ENCODE measurements at places on chromosomes 1 and 21.

- DNase-seq, result no peak
These were observed 193.1 kb upstream of the UBE2U start for GRCh38 chr1:64010316-64010715.

GRCh38 chr1:62208970-62209369 is 14.3 kb downstream of the L1TD1 start:
- no peak for DNase-seq

DNA sequence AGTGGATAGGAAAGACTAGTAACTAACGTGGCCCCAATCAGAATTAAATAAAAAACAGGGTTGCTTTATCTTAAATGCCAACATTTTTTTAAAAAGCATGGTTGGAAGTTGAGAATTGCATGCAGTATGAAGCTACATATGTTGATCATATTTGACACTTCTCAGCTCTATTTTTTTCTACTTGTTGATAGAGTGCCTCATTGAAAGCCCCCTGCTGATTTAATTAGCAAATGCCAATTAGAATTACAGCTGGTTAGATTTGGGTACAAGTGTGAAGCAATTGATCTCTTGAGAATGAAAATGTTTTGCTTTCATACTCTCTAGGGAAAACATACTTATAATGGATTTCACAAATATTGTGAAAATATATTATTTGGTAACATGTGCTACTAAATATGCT is 40.5 kb downstream of the CHD1L start:
- no peak for DNase-seq

DNA sequence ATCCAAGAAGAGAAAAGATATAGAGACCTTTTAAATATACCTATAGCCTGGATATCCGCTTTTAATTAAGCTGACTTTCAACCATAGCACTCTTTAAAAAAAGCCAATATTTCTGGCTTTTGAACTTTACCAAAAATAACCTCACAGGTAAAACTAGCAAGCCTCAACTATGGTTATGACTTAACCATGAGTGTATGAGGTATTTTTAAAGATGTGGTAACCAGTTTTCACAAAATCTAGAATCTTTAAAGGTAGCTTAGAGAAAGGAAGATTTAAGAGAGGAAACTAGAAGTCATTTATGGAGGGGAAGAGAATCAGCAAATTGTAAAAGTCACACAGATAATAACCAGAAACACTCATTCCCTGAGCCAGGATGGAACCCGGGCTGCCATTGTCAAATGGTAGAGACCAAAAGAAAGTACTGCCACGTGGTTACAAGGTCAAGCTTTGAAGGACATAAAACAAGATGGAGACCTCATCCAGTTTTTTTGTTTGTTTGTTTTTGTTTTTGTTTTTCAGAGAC is 288.4 kb upstream of the RGS18 start:
- no peak for DNase-seq

- DNase-seq, result no peak
These were observed 144.0 kb upstream of the ADGRL4 start for GRCh38 chr1:79150576-79150975.

DNA sequence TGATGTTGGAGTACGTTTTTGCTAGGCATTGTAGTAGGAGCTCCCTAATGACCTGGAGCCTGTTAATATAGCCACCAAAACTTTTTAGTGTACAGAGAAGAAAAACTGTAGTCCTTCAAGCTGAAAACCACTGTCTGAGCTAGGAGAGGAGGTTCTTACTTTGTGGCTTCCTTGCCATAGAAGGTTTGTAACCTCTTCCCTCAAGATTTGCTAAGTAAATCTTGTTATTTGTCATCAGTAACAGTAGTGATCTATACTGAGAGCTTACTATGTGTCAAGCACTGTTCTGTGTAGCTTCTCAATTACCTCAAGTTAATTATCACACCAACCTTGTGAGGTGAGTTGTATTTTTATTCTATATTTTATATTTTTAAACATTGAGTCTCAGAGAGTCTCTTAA is 21.2 kb upstream of the LRRC8C start:
- DNase-seq, result peak; percentile 72

DNA sequence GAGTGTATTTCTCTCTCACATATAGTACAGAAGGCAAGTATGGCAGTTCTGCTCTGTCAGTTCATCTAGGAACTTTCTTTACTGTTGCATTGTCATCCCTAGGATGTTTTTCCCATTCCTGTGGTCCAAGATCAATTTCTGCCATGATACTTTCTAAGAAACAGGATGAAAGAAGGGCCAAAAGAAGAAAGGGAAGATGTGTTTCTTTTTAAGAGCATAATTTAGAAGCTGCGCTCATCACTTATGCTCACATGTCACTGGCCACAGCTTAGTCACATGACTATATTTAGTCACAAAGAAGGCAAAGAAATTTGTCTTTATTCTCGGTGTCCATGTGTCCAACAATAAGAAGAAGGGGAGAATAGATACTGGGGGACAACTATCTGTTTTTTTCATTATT is 7.0 kb upstream of the MAST2 start:
- DNase-seq, result no peak

DNA sequence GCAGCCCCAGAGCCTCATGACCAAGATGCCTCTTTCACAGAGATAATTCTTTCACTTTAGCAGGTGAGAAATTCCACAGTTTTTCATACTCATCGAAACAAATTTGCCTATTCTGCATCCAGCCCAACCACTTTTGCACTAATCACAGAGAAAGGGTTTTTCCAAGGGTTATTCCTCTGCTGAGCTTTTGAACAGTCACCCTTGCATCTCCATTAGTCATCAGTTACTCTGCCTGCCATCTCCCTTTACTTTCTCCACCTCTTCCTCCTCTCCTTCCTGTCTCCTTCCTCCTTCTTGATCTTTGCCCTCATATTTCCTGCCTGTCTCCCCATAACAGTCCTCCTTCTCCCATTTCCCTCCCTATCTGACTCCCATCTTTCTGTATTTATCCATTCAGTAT is 43.9 kb downstream of the FH start:
- no peak for DNase-seq

- no peak for DNase-seq
These were observed 29.6 kb upstream of the DIPK1A start for GRCh38 chr1:92990828-92991227.

GRCh38 chr1:235077163-235077540 is 51.5 kb downstream of the TOMM20 start:
- no peak for DNase-seq

DNA sequence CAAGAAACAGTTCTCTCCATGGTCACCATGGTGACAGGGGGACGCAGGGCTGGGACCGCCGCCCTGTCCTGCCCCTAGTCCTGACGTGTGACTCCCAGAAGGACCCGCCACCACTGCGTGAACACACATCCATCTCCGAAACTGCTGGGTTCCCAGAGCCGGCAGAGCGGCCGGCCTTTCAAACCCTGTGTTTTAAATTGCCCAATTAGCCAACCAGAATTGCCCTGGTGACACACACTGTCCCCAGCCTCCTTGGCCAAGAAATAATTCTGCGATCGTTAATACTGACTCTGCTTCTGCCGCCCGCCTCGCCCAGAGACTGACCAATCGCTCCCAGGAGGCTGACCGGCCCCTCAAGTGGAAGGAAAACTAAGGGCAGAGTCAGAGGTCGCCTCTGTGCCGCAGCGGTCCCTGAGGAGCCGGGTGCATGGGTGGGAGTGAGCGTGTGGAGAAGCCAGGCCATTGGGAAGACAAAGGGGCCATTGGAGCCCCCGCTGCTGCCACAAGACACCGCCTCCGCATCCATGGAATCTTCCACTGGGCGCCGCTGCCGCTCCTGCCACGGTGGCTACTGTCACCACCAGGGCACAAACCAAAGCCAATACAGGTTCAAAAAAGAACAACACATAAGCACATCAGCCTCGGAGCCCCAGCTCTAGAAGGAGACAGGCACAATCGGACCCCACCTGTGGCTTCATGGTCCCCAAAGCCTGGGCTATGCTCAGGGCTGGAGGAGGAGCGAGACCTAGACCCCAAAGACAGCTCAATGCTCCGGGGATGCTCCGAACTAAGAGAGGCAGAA is 273.2 kb downstream of the NPHP4 start:
- no peak for DNase-seq

- DNase-seq, result no peak
These were observed 118.5 kb upstream of the VAMP3 start for GRCh38 chr1:7652515-7653098.

GRCh38 chr1:179824265-179824664 is 53.3 kb downstream of the TOR1AIP2 start:
- no peak for DNase-seq

DNA sequence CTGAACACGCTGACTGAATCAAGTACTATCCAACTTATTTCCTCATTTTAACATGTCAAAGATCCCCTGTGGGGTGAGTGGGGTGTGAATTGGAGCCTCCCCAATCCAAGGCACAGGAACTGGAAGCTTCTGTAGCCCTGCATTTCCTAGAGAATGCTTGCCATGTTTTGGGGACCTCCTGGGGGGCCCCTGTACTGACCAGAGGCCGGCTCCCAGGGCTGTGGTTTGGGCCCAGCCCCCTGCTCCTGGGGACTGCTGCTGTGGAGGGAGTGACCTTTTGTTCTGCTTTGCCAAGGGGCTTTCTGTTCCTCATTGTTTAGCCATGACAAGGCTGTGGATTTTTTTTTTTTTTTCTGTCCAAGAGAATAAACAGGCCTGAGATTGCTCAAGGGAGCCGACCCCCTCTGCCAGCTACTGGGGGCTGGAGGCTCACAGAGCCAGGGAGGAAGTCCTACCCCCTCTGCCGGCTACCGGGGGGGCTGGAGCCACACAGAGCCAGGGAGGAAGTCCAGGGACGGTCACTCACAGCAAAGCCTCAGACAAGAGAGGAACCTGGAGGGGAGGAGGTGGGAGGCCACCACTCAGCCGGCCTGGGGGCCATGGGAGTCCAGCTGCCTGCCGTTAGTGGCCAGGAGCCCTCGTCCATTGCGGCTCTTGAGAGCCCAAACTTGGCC is 17.4 kb downstream of the TNFRSF1B start:
- DNase-seq, result peak; percentile 50

- no peak for DNase-seq
These were observed 6.7 kb downstream of the CAP1 start for GRCh38 chr1:40047276-40047675.

- DNase-seq, result peak; percentile 36
These were observed 109.8 kb downstream of the PATJ start for GRCh38 chr1:61851849-61852669.

GRCh38 chr1:212457740-212458338 is 25.1 kb downstream of the NENF start:
- peak; percentile 60 for DNase-seq

DNA sequence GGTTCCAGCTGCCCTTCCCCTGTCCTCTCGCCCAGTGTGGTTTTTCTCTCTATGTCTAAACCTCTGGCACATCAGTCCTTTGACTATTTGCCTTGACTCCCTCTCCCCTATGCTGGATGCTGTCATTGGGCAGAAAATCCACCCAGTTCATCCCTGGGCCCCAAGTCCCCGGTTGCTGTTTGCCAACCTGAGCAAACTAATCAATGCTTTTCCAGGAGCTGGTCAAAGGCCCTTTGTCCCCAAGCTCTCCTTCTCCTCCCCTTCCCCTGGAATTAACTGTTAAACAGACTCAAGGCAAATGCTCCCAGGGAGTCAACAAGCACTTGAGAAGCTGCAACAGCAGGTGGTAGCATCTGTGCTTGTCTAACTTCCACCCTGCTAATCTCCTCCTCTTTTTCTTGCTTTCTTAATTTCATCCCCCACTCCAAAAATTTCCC is 102.7 kb downstream of the LMX1A start:
- no peak for DNase-seq

DNA sequence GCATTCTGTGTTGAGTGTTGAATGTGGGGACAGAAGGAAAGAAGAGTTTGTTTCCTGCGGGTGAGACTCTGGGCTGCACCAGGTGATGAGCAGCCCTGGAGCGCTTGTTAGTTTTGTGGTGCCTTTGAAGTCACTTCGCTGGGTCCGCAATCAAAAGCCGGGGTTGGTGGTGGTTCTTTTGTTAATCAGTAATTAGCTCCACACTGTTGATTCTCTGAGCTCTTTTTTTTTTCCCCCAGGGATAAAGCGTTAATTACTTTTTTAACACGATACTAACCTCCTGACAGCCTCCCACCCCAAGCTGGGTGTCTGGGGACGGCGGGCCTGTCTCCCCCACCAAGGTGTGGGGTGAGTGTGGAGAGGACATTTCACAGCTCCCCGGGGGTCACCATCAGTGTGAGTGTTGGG is 56.6 kb downstream of the AGPAT3 start:
- peak; percentile 50 for DNase-seq

- no peak for DNase-seq
These were observed 611.1 kb downstream of the AJAP1 start for GRCh38 chr1:5265438-5266075.

GRCh38 chr1:90728502-90729287 is 11.6 kb upstream of the BARHL2 start:
- DNase-seq, result no peak

DNA sequence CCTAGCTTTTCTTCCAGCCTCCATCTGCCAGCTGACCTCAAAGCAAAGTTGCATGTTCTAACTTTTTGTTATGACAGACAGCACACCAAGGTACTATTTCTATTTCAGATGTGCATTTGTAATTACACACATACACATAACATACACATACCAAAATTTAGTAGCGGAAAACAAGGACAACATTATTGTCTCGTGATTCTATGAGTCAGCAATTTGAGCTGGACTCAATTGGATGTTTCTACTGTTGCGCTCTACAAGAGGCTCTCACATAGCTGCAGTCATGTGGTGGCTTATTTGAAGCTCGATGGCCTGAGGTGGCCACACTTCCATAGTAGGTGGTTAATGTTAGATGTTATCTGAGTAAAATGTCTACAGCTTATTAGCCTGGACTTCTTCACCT is 1010.1 kb upstream of the B3GALT2 start:
- DNase-seq, result no peak

DNA sequence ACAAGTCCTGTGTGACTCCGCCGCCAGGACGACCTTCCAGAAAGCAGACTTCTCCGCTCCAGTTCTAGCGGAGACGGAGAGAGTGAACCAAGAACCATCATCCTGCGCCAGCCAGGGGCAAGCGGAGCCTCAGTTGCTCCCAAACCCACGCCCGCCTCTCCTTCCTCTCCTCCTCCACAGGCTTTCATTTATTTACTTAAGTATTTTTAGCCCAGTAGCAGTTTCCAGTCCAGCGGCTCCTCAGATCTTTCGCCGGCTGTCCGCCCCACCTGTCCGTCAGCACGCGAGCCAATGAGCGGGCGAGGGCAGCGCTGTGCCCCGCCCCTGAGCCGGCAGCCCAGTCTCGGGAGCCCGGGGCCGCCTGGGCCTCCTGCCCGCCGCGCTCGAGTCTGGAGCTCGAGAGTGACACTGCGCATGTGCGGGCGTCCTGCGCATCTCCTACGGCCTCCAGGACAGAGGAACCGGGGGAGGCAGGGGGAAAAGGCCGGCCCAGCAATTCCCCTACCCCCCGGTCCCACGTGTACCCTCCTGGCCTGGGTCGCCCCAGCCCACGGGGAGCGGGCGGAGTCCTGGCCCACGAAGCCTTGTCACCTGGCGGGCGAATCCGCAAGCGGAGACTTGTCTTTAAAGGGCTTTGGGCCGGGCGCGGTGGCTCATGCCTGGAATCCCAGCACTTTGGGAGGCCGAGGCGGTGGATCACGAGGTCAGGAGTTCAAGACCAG is at the start of gene FALEC:
TSS of gene FALEC (plus strand) at position 425 of the 722 bp plus-strand sequence.
- DNase-seq, result peak; percentile 99

- no peak for DNase-seq
These were observed 450.8 kb downstream of the KIF26B start for GRCh38 chr1:245605480-245606156.

GRCh38 chr1:40633931-40634376 is 31.5 kb downstream of the RIMS3 start:
- DNase-seq, result no peak
